CD8-positive, alpha-beta memory T cell (primary cell): ENCODE measurements at places on chromosomes 7 and 10. TPM values are rescaled to one million over a fixed set of nuclear protein-coding genes. Genes with fewer than 3 reads are reported as not detected.

DNA sequence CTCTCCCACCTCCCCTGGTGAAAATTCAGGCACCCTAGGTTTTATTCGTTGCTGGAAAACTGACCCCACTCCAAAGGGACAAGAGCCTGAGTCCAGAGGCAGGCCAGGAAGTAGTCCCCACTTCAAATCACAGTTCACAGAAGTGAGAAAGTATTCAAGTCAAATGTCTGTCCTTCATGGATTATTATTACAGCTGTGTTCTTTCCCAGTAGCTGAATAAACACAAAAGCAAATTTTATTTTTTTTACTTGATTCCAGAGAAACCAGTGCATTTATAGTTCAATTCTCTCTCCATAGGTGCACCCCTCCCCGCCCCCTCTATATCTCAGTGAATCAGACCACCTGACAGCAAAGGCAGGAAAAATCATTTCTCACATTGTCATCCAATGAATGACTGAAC is 113.8 kb upstream of the COL1A2 start:
- H3K27ac ChIP-seq, result no peak overlapping the region
- no peak for DNase-seq
- no peaks in the 10 kb centered on the region for H3K36me3 ChIP-seq
- no peaks in the 10 kb centered on the region for H3K4me1 ChIP-seq

DNA sequence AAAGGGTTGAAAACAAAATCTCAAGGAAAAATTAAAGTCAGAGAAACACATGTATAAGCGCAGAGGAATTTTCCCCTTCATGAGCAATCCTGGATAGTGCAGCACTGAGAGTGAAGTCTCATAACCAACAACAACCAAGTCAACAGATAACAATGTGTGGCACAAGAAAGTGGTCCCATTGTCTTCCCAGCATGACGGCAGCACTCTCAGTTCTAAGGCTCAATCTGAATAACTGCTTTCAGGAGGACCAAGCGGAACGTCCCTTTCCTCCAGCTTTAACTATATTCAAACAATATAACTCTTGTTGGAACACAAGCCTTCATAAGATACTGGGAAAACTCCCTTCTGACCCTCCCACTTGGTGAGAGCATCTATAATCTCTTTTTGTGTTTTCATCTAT is 137.9 kb downstream of the RAPGEF5 start:
- no peaks in the 10 kb centered on the region for H3K27me3 ChIP-seq
- no peak for DNase-seq
- no peaks in the 10 kb centered on the region for H3K36me3 ChIP-seq
- H3K4me1 ChIP-seq, result no peaks in the 10 kb centered on the region
- H3K4me3 ChIP-seq, result no peak overlapping the region

- no peaks in the 10 kb centered on the region for H3K4me1 ChIP-seq
- H3K36me3 ChIP-seq, result no peaks in the 10 kb centered on the region
- H3K27ac ChIP-seq, result no peak overlapping the region
- H3K4me3 ChIP-seq, result no peak overlapping the region
Measured at GRCh38 chr10:116444527-116445142, 17.0 kb downstream of the PNLIPRP3 start.

- no peak overlapping the region for H3K4me3 ChIP-seq
- no peaks in the 10 kb centered on the region for H3K27me3 ChIP-seq
- DNase-seq, result no peak
Measured at GRCh38 chr10:103441206-103441605, 11.0 kb downstream of the CALHM2 start.

DNA sequence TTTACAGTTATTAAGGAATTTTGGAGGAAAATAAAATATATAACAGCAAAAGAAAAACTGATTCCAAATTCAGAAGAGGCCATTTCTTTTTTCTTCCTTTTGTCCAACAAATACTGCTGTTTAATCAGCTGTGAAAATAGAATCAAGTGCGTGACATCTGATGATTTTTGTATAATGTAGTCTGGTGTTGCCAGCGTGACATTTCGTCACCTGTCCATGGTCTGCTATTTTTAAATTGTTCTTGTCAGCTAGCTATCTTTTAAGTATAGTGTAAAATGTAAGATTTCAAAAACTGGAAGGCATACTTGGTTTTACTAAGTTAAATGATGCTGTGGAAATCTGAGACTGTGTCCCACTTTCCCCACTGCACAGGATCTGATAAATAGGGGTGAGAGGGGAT is 105.9 kb downstream of the CPEB3 start:
- no peak overlapping the region for H3K4me3 ChIP-seq
- no peaks in the 10 kb centered on the region for H3K36me3 ChIP-seq
- H3K27me3 ChIP-seq, result no peaks in the 10 kb centered on the region
- no peaks in the 10 kb centered on the region for H3K4me1 ChIP-seq
- DNase-seq, result no peak

DNA sequence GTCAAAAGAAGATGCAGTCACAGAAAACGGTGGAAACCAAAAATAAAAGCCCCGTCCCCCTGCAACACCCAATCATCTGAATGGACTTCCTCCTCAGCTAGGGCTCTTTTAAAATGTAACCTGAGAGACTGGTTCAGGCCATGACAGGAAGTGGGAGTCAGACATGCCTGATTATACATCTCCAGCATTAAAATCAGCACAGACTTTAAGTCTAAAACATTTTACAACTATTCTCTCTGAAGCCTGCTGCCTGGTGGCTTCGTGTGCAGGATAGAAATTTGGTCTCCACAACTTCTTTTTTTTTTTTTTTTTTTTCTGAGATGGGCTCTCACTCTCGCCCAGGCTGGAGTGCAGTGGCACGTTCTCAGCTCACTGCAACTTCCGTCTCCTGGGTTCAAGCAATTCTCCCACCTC is 30.3 kb downstream of the HACD1 start:
- no peaks in the 10 kb centered on the region for H3K4me1 ChIP-seq
- no peaks in the 10 kb centered on the region for H3K27me3 ChIP-seq
- H3K36me3 ChIP-seq, result no peaks in the 10 kb centered on the region
- no peak overlapping the region for H3K27ac ChIP-seq
- DNase-seq, result no peak
- no peak overlapping the region for H3K4me3 ChIP-seq

DNA sequence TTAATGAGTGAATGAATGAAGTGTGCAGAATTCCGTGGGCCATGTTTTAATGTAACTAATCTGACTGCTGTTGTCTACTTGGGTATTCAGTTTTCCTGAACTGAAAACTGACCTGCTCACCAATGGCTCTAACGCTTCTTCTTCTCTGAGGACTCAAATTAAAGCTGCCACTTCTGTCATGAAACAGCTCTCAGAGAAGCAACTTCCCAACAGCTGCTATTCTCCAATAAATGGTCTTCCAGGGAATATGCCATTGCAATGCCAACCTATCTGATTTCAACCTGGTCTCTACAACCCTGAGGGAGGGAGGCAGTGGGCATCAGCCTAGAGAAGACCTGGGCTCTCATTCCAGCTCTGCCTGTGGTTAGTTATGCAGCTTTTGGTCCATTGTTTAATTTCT is 69.4 kb downstream of the FRMD4A start:
- H3K36me3 ChIP-seq, result no peaks in the 10 kb centered on the region
- no peaks in the 10 kb centered on the region for H3K27me3 ChIP-seq
- no peak overlapping the region for H3K4me3 ChIP-seq
- H3K27ac ChIP-seq, result no peak overlapping the region
- DNase-seq, result no peak
- no peaks in the 10 kb centered on the region for H3K4me1 ChIP-seq

The RGS10 gene
- total RNA-seq, result 127 TPM

The STAG3 gene
- total RNA-seq, result 5.0 TPM

The FAM20C gene
- 3.2 TPM for total RNA-seq

The C10orf105 gene
- total RNA-seq, result 0.04 TPM

The IFIT3 gene
- 0.35 TPM for total RNA-seq

The ITGA8 gene
- total RNA-seq, result not detected

The IGFBP3 gene
- 3.5 TPM for total RNA-seq

The LBX1 gene
- total RNA-seq, result not detected

The TET1 gene
- 0.44 TPM for total RNA-seq

The MMD2 gene
- total RNA-seq, result not detected

The LRRTM3 gene
- not detected for total RNA-seq

The DOCK1 gene
- 0.18 TPM for total RNA-seq

The CALHM3 gene
- not detected for total RNA-seq
